Activated CD4-positive, alpha-beta T cell treated with anti-CD3 and anti-CD28 coated beads, Interleukin-2, amount 50 U/mL, for 16 hours (primary cell): ENCODE measurements at places on chromosomes 12 and 14.
A peak's percentile ranks its signal among the peaks of the same experiment; 100 is the strongest.

DNA sequence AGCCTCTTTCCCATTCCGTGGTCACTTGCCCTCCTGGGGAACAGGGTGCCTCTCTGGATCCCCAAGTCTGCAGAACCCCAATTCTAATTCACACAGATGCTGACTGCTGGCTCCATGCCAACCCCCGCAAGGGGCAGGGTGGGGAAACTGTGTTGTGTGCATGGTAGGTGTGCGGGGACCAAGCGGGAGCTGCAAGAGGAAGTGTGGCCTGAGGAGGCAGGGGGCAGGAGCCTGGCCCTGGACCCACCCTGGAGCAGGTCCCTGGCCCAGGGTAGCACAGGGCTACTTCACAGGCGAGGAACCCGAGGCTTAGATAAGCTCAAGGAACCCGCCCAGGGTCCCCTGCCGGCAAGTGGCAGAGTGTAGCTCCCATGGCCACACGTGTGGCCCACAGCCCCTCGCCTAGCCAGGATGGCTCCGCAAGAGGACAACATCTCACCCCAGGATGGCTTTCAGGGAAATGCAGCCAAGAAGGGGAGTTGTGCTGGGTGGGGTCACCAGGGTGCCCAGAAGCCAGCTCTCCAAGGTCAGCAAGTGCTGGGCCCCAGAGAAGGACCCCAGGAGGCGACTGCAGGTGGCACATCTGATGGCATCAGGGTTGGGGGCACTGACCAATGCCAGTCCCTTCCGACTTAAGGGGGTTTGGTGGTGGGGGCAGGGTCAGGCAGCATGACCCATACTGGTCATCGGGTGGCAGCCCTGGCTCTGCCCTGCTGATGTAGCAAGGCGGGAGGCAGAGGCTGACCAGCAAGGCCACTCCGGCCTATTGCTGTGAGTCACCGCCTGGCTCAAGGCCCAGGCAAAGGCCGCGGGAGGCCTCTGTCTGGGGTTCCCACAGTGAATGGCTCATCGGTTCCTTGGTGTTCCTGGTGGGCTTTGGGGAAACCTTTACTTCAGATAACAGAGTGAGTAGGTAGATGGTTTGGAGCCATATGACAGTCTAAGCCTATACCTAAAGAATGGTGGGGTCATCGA is 37.3 kb upstream of the EML1 start:
- DNase-seq = no peak

DNA sequence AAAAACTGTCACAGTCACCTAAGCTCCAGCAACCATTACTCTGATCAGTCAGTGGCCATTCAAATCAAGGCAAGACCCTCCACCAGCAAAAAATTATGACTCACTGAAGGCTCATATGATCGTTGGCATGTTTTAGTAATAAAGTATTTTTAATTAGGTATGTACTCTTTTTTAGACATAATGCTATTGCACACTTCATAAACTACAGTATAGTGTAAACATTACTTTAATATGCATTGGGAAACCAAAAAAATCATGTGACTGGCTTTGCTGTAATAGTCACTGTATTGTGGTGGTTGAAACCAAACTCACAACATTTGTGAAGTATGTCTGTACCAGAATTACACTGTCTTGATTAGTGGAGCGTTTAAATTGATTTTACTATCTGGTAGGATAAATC is 134.5 kb upstream of the GARIN6 start:
- no peak for DNase-seq

GRCh38 chr12:8890313-8891085 is 23.8 kb upstream of the PHC1 start:
- peak; percentile 60 for DNase-seq

GRCh38 chr12:3005736-3006135 is 46.5 kb downstream of the TEAD4 start:
- no peak for DNase-seq

GRCh38 chr14:72557671-72558070 is 336.2 kb downstream of the DPF3 start:
- DNase-seq = no peak

- no peak for DNase-seq
Measured at GRCh38 chr12:52327830-52328500, 6.8 kb upstream of the KRT83 start.

DNA sequence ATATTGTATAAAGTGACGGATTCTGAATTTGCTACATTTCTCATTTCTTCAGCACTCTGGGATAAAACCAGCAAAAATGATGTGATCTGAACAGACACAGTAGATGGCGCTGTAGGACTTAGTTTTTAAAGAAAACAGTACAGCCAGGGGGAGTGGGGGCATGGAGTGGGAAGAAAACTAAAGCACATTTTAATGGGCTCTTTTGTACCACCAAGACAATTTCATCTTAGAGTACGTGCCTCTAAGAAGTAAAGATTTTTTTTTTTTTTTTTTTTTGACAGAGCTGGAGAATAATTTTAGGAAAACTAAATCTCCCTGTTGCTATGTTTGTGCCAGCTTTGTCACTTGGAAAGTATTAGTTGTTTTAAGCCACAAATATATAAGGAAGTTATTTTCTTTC is 124.4 kb downstream of the RAD51B start:
- DNase-seq = peak; percentile 54

DNA sequence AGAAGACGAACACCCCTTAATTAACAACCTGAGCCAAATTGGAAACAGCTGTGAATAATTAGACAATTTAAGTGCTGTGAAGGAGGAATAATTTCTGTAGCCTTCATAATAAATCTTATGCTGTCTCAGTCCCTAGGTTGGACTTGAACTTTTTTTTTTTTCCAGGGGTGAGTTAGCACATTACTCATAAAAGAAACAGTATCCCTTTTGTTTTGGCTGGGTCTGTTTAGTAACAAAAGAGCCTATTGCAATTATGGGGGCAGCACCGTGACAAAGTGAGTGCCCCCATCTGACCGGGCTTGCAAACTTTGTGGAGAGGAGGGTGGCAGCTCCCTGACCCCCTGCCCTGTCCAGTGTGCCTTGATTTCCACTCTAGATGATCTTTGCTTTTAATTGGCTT is 167.4 kb downstream of the DICER1 start:
- DNase-seq = no peak

- no peak for DNase-seq
Measured at GRCh38 chr12:116996621-116997020, 85.9 kb downstream of the FBXW8 start.

GRCh38 chr12:34292736-34293625 is 270.7 kb downstream of the ALG10 start:
- no peak for DNase-seq

GRCh38 chr14:93955850-93956481 is 20.4 kb downstream of the ASB2 start:
- DNase-seq = no peak

GRCh38 chr14:38442208-38442607 is 186.3 kb upstream of the CLEC14A start:
- DNase-seq = no peak

DNA sequence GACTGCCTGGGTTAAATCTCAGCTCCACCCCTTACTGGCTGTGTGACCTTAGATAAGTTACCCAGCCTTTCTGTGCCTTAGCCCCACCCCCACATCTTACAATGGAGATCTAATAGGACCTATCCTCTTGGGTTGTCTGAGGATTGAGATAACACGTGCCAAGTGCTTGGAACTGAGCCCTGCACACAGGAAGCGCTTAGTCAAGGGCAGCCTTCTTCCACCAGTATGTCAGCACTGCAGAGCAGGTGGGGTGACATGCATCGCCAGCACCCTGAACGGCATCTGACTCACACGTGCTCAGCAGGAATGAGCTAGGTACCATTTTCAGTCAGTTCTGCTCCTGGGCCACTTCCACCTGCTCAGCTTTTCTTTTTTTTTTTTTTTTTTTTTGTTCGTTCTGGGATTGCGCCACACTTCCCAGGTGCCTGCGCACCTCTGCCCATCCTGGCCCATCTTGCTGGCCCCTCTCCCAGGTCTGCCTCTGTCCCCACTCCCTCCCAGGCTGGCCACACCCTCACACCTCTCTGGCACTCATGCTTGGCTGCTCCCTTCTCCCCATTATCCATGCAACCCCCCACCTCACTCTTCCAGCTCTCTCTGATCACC is 19.6 kb downstream of the LGMN start:
- peak; percentile 91 for DNase-seq

GRCh38 chr12:32191445-32191844 is 84.8 kb downstream of the BICD1 start:
- no peak for DNase-seq
